ENCODE measurements at places on chromosomes 2 and 18. TPM values are rescaled to one million over a fixed set of nuclear protein-coding genes. Genes with fewer than 3 reads are reported as not detected.

GRCh38 chr2:171630812-171631626, 56.2 kb upstream of the DYNC1I2 start:
- no peaks in the 10 kb centered on the region for H3K36me3 ChIP-seq
- H3K4me1 ChIP-seq, result no peaks in the 10 kb centered on the region
- no peak for DNase-seq

DNA sequence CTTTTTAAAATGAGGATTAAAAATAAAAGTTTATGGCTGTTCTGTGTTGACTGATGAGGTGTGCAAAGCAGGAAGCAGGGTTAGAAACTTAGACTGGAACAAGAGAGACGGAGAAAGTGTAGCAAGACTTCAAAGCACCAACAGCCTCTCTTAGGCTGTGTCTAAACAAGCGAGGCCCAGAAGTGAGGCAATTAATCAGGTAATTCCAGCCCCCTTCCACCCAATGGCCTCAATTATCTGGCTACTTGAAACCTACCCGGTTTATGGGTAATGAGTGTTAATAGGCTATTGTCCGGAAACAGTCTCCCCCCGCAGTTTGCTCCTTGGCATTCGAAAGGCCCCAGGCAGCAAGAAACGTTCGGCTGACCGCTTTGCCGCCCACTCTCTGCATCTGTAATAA, 171.7 kb upstream of the MYCN start:
- no peak overlapping the region for H3K27ac ChIP-seq
- no peaks in the 10 kb centered on the region for H3K27me3 ChIP-seq
- no peaks in the 10 kb centered on the region for H3K4me1 ChIP-seq
- no peak overlapping the region for H3K4me3 ChIP-seq
- no peak for DNase-seq

DNA sequence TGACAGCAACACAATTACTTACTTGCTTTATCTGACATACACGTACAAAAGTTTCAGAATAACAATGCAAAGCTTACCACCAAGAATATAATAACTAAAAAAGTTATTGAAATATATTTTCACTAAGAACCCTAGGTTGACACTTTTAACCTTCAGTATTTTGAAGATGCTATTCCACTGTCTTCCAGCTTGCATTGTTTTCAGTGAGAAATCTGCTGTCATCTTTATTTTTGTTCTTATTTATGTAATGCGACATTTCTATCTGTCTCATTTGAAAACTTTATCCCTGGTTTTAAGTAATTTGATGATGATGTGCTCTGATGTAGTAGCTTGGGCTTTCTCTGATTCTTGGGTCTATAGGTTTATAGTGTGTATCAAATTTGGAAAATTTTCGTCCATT, 165.0 kb upstream of the SMIM21 start:
- H3K27ac ChIP-seq, result no peak overlapping the region
- H3K4me1 ChIP-seq, result no peaks in the 10 kb centered on the region
- no peak overlapping the region for H3K4me3 ChIP-seq
- H3K36me3 ChIP-seq, result no peaks in the 10 kb centered on the region
- DNase-seq, result no peak
- no peaks in the 10 kb centered on the region for H3K27me3 ChIP-seq

DNA sequence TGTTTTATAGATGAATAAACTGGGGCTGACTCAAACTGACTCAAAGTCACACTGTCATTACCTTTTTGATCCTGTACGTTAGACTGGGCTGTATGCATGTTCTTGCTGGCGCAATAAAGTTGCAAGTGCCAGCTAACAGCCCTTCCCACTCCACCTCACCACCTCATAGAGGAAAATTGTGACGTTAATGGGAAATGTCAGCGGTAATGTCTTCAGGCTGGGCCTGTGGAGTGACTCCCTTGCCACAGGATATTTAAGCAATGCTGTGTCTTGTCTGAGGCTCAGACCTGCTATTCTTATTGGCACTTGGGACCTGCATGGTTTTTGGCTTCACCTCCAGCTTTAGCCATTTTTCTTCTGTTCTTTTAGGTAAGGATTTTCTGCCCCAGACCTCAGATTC, 25.2 kb upstream of the CASP10 start:
- DNase-seq, result no peak
- H3K36me3 ChIP-seq, result peaks cover 44% of the 10 kb centered on the region
- H3K27ac ChIP-seq, result peak overlapping the region; percentile 71
- H3K27me3 ChIP-seq, result no peaks in the 10 kb centered on the region

GRCh38 chr2:44736270-44736942, 205.1 kb upstream of the SIX3 start:
- DNase-seq, result no peak
- H3K4me3 ChIP-seq, result no peak overlapping the region
- no peak overlapping the region for H3K27ac ChIP-seq
- H3K36me3 ChIP-seq, result no peaks in the 10 kb centered on the region

- no peaks in the 10 kb centered on the region for H3K36me3 ChIP-seq
- DNase-seq, result peak; percentile 74
- peak overlapping the region; percentile 83 for H3K27ac ChIP-seq
- H3K27me3 ChIP-seq, result no peaks in the 10 kb centered on the region
- peaks cover 4% of the 10 kb centered on the region for H3K4me1 ChIP-seq
Observed at GRCh38 chr2:152336119-152336853, 1.3 kb downstream of the FMNL2 start.

- H3K4me3 ChIP-seq, result no peak overlapping the region
- H3K27ac ChIP-seq, result no peak overlapping the region
- H3K36me3 ChIP-seq, result no peaks in the 10 kb centered on the region
- no peak for DNase-seq
Observed at GRCh38 chr2:213001297-213001910, 150.0 kb downstream of the IKZF2 start.

DNA sequence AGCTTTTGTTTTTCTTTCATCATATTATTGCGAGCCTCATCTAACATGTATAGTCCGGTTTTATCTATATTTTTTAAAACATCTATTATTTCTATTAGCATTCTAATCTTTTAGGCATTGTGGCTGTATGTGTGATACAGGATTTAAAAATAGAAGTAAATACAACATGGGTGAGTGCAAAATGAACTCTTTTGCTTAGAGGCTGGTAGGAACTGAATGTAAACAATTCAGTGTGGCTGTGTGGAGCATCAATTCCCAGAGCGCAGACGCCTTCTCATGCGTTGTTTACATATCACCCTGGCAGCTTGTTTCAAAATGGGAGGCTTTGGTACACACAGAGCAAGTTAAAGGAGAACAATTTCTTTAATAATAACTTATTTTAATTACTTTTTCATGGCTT, 836 bp downstream of the DTNA start:
- peak; percentile 20 for DNase-seq
- peak overlapping the region; percentile 64 for H3K4me3 ChIP-seq
- H3K4me1 ChIP-seq, result peaks cover 10% of the 10 kb centered on the region
- peak overlapping the region; percentile 90 for H3K27ac ChIP-seq
- H3K36me3 ChIP-seq, result no peaks in the 10 kb centered on the region

GRCh38 chr2:166593403-166593802, 99.4 kb upstream of the SCN7A start:
- H3K4me3 ChIP-seq, result no peak overlapping the region
- peak overlapping the region; percentile 80 for H3K27ac ChIP-seq
- H3K27me3 ChIP-seq, result no peaks in the 10 kb centered on the region
- no peaks in the 10 kb centered on the region for H3K4me1 ChIP-seq
- no peak for DNase-seq

DNA sequence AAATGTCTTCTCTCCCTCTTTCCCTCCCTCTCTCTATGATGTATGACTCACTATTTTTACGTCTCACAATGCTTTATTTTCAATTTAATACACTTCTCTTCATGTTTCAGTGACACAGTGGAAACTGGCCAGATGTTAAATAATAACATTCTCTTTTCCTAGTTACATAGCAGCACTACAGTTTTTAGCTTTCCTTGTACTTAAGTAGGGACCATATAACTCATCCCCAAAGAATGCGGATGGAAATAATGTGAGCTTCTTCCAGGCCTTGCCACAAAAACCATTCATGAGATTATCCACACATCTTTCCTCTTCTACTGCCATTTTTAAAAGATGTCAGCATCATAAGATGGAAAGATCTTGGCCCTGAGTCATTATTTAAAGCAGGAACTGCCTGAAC, 789.4 kb downstream of the LRP1B start:
- DNase-seq, result no peak
- no peaks in the 10 kb centered on the region for H3K36me3 ChIP-seq
- no peaks in the 10 kb centered on the region for H3K27me3 ChIP-seq
- peak overlapping the region; percentile 11 for H3K27ac ChIP-seq
- H3K4me1 ChIP-seq, result no peaks in the 10 kb centered on the region
- H3K4me3 ChIP-seq, result no peak overlapping the region

DNA sequence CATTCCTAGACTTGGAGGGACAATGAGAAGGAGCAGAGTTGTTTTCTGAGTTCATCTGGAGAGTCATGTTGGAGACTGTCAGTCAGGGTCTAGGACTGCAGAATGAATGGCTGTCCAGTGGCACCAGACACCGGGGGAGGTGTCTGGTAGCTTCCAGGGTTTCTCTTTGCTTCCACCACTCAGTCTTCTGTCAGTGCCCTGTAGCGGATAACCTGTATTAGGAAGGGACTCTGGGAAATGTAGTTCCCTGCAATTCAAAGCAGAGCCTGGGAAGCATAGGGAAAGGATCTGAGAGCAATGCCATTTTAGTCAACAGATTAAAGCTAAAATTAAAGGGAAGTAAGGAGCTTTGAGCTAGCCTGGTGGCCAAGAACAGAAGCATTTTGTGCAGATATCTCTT, 257.9 kb downstream of the THSD7B start:
- H3K27ac ChIP-seq, result no peak overlapping the region
- no peaks in the 10 kb centered on the region for H3K4me1 ChIP-seq
- DNase-seq, result no peak
- H3K27me3 ChIP-seq, result no peaks in the 10 kb centered on the region
- no peak overlapping the region for H3K4me3 ChIP-seq

DNA sequence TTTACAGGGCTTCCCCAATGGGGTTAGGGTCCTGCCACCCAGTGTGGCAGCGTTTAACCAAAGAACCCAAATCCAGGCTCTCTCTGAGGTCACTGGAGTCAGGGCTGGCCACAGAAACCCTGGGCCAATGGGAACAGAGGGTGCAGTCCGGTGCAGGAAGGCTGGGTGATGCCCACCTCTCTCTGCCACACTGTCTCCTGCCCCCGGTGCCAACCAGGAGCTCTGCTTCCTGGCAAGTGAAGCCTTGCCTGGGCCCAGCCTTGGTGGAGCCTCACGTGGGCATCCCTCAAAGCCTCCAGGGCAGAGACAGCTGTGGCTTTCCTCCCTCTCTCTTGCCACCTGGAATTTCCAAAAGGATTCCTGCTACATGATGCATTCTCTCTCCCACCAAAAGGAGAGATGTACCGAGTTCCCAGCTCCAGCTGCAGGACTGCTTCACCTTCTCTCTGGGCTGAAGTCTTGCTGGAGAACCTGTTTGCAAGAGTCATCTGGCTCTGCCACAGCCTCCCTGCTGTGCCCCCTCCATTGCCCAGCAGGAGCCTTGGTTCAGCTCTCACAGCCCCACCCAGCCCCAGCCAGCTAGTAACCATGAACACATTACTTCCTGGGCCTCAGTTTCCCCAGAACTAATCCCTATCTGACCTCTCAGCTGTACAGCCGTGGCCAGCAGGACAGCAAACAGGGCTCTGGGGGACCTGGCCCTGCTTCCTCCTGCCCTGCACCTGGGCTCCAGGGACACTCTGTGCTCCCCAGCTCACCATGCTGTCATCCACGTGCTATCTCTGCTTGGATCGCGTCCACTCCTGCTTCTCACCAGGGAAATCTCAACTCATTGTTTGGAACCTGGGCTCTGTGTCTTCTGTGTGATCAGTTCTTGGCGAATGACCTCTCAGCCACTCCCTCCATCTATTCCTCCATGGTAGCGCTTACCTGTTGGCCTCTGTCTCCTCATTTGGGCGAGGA, 43.4 kb downstream of the KCNF1 start:
- no peaks in the 10 kb centered on the region for H3K36me3 ChIP-seq
- H3K4me1 ChIP-seq, result no peaks in the 10 kb centered on the region
- DNase-seq, result no peak
- no peaks in the 10 kb centered on the region for H3K27me3 ChIP-seq
- no peak overlapping the region for H3K4me3 ChIP-seq
- no peak overlapping the region for H3K27ac ChIP-seq

GRCh38 chr2:201471732-201472393, 20.3 kb downstream of the STRADB start:
- no peak for DNase-seq
- H3K36me3 ChIP-seq, result peaks cover 59% of the 10 kb centered on the region
- H3K4me1 ChIP-seq, result peaks cover 14% of the 10 kb centered on the region
- peak overlapping the region; percentile 64 for H3K27ac ChIP-seq
- H3K27me3 ChIP-seq, result no peaks in the 10 kb centered on the region

- H3K4me3 ChIP-seq, result peak within 1 kb of the TSS; percentile 40
- H3K27ac ChIP-seq, result no peak within 1 kb of the TSS
- H3K36me3 ChIP-seq, result no peaks in the 10 kb centered on the region
- no peaks in the 10 kb centered on the region for H3K27me3 ChIP-seq
- DNase-seq, result peak; percentile 68
Observed at GRCh38 chr2:206642075-206643025, at the start of gene FAM237A. TSS of gene FAM237A (plus strand) at chr2:206642487. CDS start at chr2:206644237, 1,750 bp downstream.

GRCh38 chr2:142734770-142735169, 142.7 kb upstream of the KYNU start:
- no peaks in the 10 kb centered on the region for H3K27me3 ChIP-seq
- no peaks in the 10 kb centered on the region for H3K4me1 ChIP-seq
- DNase-seq, result no peak

- no peak overlapping the region for H3K27ac ChIP-seq
- H3K36me3 ChIP-seq, result no peaks in the 10 kb centered on the region
- no peak for DNase-seq
- no peak overlapping the region for H3K4me3 ChIP-seq
Observed at GRCh38 chr18:35278969-35279368, 11.1 kb downstream of the ZSCAN30 start.

CAVIN2 gene
- polyA plus RNA-seq, result 1.5 TPM

MYO3B gene
- not detected for polyA plus RNA-seq

ALPP gene
- polyA plus RNA-seq, result not detected

CKAP2L gene
- 2.9 TPM for polyA plus RNA-seq

Data from SK-N-SH (cell line).